ENCODE measurements at places on chromosomes 2 and 18.

- DNase-seq, result no peak
These were observed 126.7 kb downstream of the THADA start for GRCh38 chr2:43469094-43469493.

DNA sequence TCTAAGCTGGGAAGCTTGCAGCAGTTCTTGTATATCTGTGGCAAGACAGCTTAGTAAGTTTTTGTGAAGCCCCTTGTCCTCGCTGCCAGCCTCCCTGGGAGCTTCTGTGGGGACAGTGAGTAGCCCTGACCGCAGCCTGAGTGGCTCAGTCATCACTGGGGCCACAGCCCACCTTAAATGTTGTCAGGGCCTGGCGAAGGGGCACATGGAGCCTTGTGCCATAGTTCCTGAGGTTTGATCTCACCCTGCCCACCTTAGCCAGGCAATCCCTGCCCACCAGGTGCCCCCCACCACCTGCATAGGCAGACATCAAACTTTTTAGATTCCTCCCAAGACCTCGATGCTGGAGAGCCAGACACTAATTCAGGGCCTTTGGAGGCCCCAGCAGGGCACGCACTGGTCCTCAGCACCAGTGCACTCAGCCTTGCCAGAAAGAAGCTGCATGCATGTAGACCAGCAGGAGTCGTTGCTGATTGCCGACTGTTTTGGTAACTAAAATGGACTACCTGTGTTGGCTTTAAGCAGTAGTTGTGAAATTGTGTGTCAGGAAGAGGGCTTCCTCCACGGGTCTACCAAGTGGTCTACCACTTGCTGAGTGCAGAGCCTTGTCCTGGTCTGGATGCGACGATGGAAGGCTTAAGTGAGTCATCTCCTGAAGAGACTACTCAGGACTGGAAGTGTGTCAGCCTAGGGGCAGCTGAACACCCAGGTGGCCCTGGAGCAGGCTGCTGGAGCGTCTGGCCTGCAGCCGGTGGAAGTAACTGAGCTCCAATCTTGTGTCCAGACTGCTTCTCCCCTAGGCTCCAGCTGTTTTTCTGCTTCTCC lies 233.1 kb downstream of the SEPTIN10 start:
- no peak for DNase-seq

- no peak for DNase-seq
These were observed 280.9 kb upstream of the SIX2 start for GRCh38 chr2:45289997-45290709.

GRCh38 chr2:80300954-80301353 lies 3.6 kb downstream of the LRRTM1 start:
- no peak for DNase-seq

DNA sequence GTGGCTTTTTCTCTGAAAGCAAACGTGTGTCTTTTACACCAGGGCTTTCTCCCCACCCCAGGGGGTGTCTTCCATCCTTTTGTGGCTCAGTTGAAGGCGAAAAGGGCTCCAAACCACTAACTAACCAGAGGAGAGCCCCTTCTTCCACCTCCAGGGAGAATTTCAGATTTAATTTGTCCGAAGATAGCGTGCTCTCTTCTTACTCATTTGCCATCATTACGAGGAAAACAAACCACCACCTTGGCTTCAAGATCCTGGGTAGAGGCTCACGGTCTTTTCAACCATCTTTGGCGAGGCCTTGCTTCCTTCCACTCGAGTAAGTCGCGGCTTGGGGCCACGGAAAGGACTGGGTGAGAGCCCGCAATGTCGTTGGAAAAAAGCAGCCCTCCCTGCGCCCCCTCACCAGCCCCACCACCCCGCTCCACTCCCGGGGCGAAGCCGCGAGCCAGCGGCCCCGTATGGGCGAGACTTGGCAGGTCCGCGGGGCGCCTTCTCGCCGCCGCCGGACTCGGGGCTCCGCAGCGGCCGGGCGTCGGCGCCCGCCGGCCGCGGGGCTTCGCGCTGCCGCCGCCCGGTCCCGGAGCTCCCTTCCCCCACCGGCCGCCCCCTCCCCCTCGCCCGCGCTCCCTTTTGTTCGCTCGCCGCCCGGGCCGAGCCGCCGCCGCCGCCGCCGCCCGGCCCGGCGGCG lies 1.7 kb upstream of the ZNF532 start:
- DNase-seq, result no peak

GRCh38 chr2:67783026-67783425 lies 279.8 kb downstream of the C1D start:
- no peak for DNase-seq

- no peak for DNase-seq
These were observed 89.5 kb downstream of the ZFP36L2 start for GRCh38 chr2:43136876-43137275.

DNA sequence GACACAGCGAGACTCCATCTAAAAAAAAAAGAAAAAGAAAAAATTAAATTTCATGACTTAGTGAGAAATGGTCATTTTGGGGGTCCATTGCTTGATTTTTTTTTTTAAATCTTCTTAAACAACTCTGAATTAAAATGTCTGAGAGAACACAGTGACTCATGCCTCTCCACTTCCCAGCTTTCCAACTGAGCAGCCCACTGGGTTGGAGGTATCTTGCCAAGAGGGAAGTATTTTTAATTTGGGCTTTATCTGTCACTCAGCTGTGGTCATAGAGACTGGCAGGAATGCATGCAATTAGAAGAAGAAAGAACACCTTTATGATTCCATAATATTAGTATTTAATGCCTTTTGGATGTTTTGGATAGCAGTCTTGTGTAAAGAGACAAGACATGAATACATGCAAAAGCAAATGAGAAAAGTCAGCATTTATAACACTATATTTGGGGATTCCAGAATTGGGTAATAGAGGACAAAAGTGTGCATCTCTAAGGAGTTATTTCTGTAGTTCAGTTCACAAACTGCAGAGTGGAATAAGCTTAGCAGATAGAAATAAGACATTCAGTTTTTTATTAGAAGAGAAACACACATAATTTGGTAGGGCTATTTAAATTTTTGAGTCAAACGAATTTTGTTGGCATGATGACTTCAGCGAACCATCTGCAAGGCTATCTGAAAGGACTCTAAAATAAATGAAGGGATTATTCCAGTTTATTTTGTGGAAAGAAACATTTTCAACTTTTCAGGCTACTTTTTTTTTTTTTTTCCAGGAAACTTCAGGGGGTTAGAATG lies 254.8 kb downstream of the TGIF1 start:
- no peak for DNase-seq

- DNase-seq, result no peak
These were observed 1.0 kb downstream of the UBR3 start for GRCh38 chr2:169828141-169828811.

- no peak for DNase-seq
These were observed 176.3 kb downstream of the ANKRD30B start for GRCh38 chr18:14924226-14924625.

DNA sequence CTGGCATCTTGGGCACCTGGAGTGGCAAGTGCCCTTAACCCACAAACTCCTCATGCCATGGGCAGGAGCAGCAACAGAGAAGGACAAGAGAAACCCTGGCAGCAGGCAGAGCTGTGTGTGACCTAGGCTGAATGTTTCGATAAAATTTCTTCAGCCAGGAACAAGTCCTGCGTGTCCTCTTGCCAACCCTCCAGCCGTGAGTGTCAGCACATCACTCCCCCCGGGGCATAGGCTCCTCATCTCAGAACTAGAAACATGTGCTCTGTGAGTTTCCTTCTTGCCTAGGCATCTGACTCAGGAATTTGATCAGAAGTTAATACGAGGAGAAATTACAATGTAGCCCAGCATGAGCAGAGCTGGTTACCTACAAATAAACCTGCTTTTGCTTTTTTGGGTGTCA lies 2.2 kb downstream of the ABCG8 start:
- no peak for DNase-seq

DNA sequence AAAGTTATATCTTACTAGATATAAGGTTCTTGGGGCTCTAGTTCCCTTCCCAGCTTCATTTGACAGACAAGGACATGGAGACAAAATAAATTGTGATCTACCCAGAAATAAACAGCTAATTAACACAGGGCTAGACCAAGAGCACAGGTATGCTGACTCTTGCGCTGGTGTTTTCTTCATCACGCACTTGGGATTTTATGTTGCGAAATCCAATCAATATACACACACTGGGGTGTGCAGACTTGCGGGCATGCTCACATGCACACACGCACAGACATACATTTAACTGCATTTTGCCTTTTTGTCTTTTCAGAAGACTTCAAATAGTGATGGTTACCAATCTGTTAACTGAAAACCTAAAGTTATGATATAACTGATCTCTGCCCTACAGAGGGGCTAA lies 91.2 kb downstream of the LRATD1 start:
- no peak for DNase-seq

DNA sequence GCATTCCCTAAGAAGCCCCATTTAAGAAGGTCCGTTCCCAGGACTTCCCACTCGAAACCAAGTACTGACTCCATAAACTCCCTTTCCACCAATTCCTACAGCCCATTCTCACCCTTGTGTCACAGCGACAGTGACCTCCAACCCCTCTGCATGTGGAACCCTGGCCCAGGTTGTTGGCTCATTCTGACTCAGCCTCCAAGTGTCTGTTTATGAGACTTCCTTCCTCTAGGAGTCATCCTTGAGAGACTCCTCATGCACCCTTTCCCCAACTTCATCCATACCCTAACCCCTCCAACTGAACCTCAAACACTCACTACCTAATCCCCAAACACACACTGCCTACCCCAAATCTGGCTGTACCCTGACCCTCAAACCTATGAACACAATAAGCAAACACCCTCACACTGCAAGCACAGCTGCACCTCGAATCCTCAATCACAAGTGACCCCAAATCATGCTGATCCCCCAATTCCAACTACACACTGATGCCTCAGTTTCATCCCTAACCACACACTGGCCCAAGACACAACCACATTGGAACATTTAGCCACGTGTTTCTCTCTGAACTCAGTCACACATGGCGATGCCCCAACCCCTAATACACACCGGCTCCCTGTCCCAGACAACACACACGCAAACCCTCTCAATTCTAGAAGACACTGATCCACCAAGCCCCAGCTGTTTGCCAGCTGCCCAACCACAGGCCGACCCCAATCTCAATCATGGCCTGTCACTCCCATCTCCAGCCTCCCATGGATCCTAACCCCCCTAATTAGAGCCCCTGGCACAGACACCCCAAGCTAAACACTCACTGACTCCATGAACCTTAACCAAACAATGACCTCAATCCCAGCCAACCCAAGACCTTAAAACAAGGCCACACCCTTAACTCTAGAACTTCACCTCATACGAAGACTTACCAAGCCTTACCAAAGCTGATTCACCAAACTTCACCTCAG lies 219.6 kb downstream of the CYP26B1 start:
- DNase-seq, result no peak

- DNase-seq, result no peak
These were observed 979.5 kb upstream of the CELF4 start for GRCh38 chr18:38545071-38545470.

DNA sequence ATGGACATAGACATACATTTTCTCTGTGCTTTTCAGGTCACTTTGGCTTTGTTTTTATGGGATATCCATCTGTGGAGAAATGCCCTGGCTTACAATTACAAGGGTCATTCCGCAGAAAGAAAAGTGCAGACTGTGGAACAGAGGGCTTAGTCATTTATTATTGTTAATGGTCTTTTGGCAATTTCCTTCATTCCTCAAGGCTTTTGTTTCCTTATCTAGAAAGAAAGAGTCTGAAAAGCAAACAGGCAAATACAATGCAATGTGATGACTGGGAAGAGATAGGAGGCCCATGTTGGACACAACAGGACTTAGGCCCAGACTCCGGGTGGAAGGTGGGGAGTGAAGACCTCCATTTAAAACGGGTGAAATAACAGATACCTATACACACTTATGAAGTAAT lies 129.5 kb upstream of the CAVIN2 start:
- no peak for DNase-seq

- no peak for DNase-seq
These were observed 174.5 kb downstream of the MYCN start for GRCh38 chr2:16114836-16115235.

GRCh38 chr2:42048299-42049220 lies 739 bp downstream of the PKDCC start:
- DNase-seq, result no peak

DNA sequence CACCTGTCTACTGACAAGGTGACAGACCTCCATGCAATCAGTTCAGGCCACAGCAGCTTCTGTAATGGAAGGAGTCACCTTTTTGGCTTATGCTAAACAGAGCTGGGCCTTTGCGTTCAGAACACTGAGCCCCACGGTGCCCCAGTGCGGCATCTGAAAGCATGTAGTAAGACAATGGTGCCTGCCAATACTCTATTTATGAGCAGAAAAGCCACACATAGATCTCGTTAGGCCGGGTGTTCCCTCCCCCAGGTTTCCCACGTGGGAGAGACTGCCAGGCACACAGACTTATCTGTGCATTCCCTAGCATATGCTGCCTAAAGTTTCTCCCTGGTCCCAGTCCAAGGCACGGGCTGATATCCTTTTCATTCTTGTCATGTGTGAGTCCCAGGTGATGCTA lies 150.9 kb downstream of the ACTR3 start:
- DNase-seq, result no peak

GRCh38 chr18:58362027-58362575 lies 266.8 kb downstream of the ALPK2 start:
- DNase-seq, result no peak

DNA sequence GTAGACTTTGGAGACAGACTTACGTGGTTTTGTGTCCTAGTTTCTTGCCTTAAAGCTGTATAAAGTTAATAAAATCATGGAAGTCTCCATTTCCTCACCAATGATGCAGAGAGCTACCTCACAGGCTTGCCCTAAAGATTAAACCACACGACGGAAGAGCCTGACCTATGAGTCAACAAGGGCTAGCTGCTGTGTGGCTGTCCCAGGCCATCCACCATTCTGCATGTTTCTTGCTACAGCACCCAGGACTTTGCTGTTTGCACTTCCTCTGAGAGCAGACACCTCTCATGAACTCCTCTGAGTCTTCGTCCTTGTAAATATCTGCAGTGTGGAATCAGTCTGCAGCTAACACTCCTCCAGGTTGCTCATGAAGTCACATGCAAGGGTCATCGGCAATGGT lies 160.0 kb upstream of the TRIB2 start:
- no peak for DNase-seq

- no peak for DNase-seq
These were observed 213.8 kb upstream of the SLC8A1 start for GRCh38 chr2:40665493-40666232.

DNA sequence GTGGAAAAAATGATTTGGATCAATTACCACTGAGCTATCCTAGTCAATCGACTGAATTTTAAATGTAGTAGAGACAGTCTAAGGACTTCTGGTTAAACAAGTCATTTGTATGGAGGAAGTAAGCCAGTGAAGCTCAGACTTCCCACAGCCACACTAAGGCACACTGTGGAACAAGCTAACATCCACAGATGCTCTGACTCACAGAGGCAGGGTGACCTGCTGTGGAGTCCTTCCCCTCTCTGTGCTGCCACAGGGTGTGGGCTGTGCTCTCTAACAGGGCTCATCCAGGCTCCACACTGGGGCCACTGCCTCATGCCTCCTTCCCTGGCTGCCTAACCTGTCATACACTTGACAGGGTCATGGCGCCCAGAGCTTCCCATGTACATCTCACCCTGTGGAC lies 351.0 kb downstream of the GALR1 start:
- DNase-seq, result no peak

Measured in vagina (tissue), 2 donors.